Right forelimb (tissue), 1 donor: ENCODE measurements at places on chromosomes 2 and 18.

- DNase-seq = no peak
These were observed 26.6 kb downstream of the MBD2 start for GRCh38 chr18:54197747-54198411.

DNA sequence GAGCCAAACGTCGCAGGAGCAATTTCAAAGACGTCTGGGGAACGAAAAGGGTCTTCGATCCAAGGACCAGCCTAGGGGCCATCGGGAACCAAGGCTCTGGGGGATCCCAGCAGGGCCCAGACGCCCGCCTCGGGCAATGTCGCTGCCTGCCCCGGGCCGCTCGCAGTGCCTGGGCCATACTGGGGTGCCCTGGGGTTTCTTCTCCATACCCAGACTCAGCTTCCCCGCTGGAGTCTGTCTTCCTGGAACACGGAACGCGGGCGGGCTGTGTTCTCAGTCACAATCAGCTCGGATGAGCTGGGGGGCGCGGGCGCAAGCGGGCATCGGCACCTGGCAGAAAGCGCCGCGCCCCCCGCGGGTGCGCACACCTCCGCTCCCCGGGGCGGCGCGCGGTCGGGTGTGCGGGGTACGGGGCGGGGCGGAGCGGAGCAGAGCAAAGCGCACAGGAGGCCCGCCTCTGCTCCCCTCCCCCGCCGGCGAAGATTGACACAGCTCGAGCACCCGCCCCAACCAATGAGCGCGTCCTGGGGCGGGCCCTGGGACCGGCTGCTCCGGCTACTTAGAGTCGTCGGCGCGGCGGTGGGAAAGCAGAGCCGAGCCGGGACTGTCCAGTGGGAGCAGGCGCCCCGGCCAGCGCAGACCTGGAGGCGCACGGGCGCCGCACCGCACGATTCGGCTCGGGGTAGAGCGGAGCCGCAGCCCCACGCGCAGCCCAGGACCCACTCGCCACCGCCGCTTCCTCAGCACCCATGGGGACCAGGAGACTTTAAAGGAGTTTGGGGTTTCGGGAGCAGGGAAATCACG is at the start of gene LRATD1:
LRATD1 (plus strand) TSS at position 585 of the 804 bp plus-strand sequence. CDS start 1,263 bp downstream, outside the sequence.
- DNase-seq = peak; percentile 89

- no peak for DNase-seq
These were observed 73.5 kb downstream of the LIMS1 start for GRCh38 chr2:108607706-108608301.

GRCh38 chr18:12238826-12239225 is 15.3 kb upstream of the CIDEA start:
- no peak for DNase-seq

GRCh38 chr2:11128243-11128951 is 26.9 kb upstream of the SLC66A3 start:
- no peak for DNase-seq

DNA sequence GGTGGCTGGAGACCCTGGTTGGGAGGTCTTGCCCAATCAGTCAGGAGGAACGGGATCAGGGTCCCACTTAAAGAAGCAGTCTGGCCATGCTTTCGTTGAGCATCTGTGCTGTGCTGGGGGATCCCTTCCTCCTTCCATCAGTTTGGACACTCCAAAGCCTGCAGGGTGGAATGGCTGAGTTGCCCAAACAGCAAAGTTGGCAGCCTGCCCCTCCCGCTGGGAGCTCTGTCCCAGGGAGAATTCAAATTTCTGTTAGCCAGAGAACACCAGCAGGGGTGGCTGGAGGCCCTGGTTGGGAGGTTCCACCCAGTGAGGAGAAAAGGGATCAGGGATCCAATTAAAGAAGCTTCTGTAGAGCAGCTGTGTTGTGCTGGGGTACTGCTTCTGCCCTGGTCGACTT is 96.9 kb upstream of the CTAGE1 start:
- DNase-seq = no peak

- DNase-seq = no peak
These were observed 1375.4 kb upstream of the CELF4 start for GRCh38 chr18:38940863-38941531.

GRCh38 chr2:54903736-54904554 is 146.3 kb downstream of the RTN4 start:
- no peak for DNase-seq

- peak; percentile 63 for DNase-seq
These were observed 600 bp downstream of the KATNAL2 start for GRCh38 chr18:46917803-46918600.

DNA sequence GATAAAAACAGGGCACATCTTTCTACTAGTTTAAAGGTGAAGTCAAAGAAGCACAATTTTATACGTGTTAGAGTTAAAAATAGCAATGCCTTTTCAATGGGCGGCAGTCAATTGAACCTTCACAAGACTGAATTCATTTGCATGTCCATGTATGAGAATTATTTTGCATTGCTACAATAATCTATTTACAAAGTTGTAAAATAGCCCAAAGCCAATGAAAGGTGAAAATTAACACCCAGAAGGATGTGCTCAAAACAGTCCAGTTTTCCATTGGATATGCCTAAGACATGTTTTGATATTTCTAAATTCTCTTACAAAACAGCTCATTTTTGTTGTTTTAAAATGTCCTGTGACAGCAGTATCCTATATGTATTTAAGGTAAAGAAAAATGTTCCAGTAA is 425.1 kb upstream of the SYT4 start:
- no peak for DNase-seq

GRCh38 chr18:48991676-48992075 is 40.9 kb upstream of the SMAD7 start:
- peak; percentile 31 for DNase-seq

DNA sequence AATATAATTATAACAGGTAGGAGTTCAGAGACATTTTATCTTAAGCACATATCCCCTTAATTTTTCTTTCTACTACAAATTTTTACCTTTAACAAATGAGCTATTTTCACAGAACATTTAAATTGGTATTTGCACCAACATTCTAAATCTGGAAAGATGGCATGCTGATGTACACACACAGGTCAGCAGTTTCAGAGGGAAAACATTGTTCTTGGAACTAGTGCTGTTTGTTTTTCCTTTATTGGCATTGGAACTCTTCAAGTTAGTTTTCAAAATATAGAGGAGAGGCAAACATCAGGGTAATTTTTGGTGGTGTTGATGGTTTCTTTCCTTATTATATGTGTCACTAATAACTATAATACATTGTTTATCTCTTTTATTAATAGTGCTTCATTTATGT is 155.3 kb downstream of the PHLPP1 start:
- no peak for DNase-seq

- no peak for DNase-seq
These were observed 25.6 kb upstream of the FAM124B start for GRCh38 chr2:224427471-224427870.

- DNase-seq = no peak
These were observed 952.9 kb downstream of the TRIB2 start for GRCh38 chr2:13669607-13670006.
